ENCODE measurements at places on chromosomes 4 and X.

DNA sequence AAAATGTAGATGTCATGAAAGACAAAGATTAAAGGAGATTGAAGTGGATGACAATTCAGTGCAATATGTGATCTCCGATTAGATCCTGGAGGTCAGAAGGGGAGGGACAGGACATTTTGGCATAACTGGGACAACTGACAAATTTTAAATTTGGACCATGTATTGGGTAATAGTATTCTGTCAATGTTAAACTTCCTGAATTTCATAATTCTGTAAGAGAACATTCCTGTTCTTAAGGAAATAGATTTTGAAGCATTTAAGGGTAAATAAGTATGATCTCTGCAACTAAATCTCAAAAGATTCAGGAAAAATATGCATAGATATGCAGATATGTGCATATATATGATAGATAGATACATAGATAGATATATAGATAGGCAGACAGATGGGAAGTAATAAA is 11.0 kb downstream of the ODAPH start:
- DNase-seq, result no peak

DNA sequence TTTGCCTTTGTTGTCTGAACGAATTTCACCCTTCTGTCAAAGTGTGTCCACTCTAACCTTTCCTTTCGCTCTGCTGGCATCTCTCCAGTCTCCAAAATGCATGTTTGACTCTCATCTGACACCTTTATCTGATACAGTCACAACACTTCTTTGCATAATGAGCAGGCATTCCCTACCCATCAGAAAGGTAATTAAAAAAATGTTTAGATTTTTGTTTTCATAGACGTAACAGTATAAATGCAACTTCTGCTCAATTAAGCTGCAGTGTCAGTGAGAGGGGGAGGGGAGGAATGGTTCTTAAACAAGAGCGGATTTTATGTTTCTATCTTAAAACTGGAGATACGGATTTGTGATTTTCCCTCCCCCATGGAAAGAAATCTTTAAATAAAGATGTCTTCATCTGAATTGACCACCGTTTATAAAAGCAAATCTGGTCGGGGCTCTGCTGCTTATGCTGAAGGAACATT is 70.2 kb downstream of the CXXC4 start:
- no peak for DNase-seq

DNA sequence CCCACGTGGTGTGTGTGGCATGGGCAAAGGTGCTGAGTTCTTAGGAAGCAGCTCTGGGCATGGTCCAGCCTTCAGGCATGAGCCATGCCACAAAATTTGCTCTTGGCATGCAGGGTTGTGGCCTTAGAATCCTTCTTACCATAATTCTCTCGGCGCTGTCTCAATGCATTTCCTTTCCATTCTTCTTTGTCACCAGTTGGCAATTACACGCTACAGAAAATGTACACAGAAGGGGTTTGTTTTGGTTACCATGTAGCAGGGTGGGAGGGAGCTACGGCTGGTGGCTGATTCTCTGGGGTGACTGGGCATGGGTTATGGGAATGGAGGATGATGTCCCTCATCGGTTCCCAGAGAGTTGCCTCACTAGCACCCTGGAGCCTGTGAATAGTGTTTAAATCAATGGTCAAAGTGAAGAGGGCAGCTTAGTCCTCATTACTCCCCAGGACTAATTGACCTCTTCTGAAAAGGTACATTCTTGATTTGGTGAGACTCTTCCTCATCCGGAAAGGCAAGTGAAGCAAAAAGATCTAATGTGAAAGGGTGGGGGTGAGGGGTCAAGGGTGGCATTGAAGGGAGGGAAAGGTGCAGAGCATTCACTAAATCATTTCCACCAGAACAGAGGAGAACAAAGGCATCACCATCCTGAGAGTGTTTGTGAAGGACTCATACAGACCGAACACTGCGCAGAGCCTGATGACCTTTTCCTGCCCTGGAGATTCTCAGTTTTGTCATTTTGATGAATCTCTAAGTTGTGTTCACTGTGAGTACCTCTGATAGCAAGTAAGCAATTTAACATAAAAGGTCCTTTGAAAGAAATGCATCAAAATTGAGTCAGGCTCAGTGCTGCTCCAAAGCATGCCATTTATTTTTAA is 199.8 kb upstream of the SFRP2 start:
- no peak for DNase-seq

GRCh38 chrX:133045986-133046385 is 50.9 kb downstream of the USP26 start:
- DNase-seq, result no peak

DNA sequence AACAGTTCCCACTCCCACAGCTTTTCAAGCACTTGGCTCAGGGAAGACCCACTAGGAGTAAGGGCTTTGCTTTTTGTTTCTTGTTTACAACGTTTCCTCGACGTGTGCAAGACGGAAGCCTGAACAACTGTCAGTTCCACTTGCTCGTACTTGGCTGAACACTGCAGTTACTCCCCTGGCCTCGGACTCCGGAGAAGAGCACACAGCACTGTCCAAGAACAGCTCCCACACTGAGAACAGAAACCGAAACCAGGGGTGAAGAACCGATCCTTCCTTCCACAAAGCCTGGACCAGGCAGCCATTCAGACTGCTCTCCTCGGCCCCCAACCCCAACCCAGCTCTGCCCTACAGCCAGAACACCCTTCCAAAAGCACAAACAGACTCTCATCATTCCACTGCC is 25.5 kb downstream of the IRF2 start:
- DNase-seq, result peak; percentile 82

GRCh38 chr4:38230821-38231563 is 270.8 kb downstream of the PTTG2 start:
- no peak for DNase-seq
